ENCODE measurements at places on chromosomes 2 and 18. TPM values are rescaled to one million over a fixed set of nuclear protein-coding genes. Genes with fewer than 3 reads are reported as not detected.

Gene AOX1
- total RNA-seq, result 119 TPM

GRCh38 chr2:29780906-29781305, 140.5 kb downstream of the ALK start:
- no peak for DNase-seq

DNA sequence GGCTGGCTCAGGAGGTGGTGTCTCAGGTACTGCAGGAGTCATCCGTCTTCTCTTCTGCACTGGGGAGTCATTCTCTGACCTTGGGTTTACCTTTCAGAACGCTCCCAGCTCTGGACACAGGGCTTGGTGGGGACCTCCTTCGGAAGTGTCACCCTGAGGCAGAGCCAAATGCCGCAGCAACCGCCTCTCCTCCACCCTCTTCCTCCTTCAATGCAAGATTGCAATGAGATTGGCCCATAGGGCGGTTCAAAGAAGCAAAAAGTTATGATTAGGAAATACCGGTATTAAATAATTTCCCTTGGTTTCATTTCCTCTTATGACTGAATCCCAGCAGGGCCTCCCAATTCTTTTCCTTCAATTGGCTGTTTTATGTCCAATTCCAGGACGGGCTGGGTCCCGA, 178.8 kb downstream of the ACKR3 start:
- DNase-seq, result no peak

Gene EPAS1
- total RNA-seq, result 221 TPM

All from mucosa of gallbladder (tissue), 1 donor.